AG09319 (cell line): ENCODE measurements at places on chromosomes 16 and 17.
A peak's percentile ranks its signal among the peaks of the same experiment; 100 is the strongest.

DNA sequence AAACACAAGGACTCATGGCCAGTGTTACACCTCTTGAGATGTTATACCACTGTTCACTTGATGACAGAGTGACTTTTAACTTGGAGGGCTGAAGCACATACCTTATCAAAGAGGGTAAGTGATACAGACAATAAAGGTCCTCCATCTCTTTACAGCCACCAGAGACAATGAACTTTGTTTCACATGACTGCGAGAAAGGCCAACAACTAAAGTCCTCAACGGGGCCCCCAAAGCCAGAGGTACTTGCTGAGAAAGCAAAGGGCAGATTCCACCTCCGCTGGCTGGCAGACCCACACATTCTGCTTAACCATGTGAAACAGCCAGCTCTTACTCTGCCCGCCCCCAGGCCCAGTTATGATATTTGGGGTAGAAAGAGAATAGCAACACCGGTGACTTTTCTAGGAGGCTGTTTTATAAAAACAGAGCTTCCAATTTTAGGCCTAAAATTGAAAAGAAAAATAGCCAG, 21.4 kb downstream of the DCUN1D3 start:
- no peak for DNase-seq

GRCh38 chr17:8138374-8138671, 13.9 kb downstream of the PER1 start:
- DNase-seq = no peak

GRCh38 chr16:2852003-2852730, 5.8 kb downstream of the PRSS22 start:
- DNase-seq = no peak

DNA sequence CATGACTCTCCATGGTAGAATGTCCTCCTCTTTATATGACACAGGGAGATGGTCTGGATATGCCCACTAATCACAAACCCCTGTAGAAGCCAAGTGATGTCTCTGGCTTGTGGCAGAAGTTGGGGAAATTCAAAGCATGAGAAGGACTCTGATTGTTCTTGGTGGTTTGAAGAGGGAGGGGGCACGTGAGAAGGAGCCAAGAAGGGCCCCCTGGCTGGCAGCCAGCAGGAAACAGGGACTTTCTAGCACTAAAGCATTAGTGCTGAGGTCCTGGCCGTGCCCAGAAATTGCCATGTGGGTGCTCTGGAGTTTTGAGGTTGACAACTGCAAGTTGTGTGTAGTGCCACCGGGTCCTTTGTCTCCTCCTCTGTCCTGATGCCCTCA, 199.9 kb downstream of the LGALS9B start:
- no peak for DNase-seq

DNA sequence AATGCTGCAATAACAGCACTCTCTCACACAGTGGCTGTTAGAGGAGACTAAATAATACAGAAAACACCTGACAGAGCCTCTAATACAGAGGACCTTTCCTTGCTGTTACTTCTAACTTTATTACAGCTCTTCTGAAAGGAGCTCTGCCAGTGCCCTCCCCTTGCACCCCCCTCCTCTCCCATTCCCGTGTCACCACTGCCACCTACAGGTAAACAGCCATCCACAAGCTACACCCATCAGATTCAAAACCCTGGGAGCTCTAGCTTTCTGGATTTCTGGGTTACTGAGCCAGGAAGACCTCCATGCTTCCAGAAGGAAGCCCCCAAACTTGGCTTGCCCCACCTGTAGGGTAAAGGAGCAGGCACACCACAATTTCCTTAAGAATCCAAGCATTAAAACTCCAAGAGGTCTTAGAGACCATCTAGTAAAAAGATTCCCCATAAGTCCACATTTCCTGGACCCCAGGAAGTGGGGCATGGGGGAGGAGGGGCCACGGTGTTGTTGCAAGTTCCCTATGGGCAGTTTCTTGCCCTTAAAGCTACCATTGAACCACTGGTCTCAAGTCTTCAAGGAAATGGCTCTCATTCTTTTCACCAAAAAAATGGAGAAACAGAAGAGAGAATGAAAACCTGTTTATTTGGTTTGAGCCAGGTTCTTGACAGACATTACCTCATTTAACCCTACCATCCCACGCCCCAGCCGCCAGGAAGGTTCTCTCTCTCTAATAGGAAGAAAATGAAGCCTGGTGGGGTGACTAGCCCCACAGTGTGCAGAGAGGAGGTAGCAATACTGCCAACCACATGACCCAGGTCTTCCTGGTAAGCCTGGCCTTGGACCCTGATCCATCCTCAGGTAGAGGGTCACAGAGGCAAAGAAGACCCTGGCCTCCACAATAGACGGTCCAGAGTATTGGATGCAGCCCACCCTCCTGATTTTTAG, 52.8 kb downstream of the TOM1L2 start:
- DNase-seq = peak; percentile 52

DNA sequence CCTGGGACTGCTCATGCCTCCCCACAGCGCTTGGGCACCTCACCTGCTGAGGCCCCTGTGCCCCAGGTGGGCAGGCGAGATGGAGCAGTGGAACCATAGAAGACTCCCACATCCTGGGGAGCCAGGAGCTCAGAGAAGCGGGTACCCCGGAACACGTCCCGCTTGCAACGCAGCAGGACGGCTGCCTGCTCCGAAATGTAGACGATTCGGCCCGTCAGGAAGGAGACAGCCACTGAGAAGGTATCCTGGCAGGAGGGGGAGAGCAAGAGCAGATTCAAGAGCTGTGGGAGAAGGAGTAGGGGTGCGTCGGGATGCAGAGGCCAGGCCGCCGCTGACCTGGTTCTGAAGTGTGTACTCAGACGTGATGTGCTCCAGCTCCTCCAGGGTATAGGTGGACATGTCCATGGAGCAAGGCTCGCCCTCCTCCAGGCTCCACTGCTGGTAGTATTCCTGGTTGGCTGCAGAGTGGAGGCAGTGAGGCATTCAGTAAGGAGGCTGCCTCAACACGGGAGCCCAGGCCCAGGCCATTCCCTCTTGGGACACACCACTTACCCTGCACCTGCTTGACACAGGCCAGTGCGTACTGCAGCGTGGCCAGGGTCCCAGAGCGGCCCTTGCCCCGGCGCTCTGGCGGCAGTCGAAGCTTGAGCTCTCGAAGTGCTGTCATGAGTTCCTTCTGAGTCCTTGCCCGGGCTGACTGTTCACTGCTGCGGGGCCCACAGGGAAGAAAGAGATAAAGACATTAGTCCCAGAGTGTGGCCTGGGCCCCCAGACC, 2.6 kb downstream of the PER1 start:
- no peak for DNase-seq

GRCh38 chr17:2174014-2174413, 119.1 kb downstream of the HIC1 start:
- DNase-seq = no peak

DNA sequence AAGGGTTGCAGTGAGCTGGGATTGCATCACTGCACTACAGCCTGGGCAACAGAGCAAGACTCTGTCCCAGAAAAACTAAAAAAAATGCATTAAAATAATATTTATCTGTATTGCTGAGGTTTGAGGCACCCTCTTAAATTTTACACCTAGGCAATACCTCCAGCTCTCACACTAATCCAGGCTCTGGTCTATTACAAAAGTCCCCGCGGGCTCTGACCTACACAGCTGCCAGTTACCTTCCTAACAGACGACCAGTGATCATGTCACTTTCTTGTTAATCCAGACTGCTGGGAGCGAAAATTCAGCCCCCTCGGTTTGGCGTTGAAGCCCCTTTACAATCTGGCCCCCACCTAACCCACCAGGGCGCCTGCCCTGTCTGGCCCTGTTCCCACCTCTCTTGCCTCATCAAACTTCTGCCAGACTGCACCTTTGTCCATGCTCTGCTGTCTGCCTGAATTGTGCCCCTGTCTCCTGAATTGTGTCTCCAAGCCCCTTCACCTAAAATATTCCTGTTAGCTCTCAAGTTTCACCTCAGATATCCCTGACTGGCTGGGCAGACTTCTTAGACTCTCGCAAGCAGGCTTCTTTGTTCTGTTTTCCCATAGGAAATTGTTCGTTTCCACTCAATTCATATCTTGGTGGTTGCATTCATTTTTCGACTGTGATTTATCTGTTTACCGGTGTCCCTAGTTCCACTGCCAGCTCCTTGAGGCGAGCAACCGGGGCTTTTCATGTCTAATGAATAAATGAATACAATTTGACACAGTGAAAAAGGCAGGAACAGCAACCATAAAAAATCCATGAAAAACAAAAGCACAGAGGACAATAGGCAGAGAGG, 65.9 kb downstream of the PITPNC1 start:
- DNase-seq = no peak

- DNase-seq = no peak
These were observed 28.4 kb downstream of the AXIN1 start for GRCh38 chr16:324201-324450.

DNA sequence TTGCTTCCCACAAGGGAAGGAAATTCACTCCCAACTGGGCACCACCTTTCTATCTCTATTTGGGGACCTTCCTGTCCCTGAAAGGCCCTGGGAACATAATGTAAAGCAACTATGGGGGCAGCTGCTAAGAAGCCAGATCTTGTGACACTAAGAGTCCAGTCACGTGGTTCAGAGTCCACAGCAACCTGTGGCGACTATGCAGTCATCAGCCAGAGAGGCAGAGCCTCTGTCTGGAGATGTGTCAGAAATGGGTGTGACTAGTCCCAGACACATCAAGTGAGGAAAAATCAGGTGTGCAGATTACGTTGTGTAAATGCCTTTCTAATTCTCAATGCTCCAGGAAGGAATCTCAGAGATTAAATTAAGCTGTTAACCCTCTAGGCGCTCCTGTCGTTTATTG, 26.6 kb upstream of the SKAP1 start:
- no peak for DNase-seq

GRCh38 chr17:55648086-55648485, 74.6 kb downstream of the TMEM100 start:
- DNase-seq = no peak

GRCh38 chr17:2042390-2042847, 597 bp downstream of the OVCA2 start:
- DNase-seq = no peak

DNA sequence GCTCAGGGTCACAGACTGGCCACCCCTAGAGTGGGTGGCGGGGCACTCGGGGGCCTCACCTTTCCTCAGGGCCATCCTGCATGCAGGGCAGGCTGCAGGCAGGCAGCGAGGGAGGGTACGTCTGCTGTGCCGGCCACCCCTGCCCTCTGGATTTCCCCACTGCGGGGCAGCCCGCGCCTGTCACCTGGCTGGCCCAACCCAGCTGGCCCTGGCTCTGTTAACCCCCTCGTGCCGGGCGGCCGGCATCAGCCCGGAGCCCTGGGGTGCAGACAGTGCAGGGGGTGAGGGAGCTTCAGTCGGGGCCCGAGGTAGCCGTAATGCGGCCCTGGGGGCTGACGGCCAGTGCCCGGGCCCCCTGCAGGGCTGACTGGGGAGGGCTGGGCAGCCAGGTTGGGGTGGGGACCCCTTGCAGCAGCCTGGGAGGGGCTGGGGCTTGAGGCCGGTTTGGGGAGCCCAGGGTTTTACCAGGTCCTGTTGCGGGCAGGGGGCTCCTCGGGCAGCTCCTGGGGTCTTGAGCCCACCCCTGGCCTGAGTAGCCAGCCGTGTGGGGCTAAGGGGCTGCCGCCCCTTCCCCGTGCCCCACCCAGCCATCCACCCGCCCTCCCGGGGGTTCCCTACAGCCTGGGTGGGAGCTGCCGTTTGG, at the start of gene IGFALS:
Gene IGFALS (minus strand): TSS at position 128 of the 643 bp plus-strand sequence. CDS start 53 bp downstream, at position 75.
- no peak for DNase-seq

- peak; percentile 98 for DNase-seq
These were observed 32.1 kb upstream of the FBXW10B start for GRCh38 chr17:15651583-15652110.

DNA sequence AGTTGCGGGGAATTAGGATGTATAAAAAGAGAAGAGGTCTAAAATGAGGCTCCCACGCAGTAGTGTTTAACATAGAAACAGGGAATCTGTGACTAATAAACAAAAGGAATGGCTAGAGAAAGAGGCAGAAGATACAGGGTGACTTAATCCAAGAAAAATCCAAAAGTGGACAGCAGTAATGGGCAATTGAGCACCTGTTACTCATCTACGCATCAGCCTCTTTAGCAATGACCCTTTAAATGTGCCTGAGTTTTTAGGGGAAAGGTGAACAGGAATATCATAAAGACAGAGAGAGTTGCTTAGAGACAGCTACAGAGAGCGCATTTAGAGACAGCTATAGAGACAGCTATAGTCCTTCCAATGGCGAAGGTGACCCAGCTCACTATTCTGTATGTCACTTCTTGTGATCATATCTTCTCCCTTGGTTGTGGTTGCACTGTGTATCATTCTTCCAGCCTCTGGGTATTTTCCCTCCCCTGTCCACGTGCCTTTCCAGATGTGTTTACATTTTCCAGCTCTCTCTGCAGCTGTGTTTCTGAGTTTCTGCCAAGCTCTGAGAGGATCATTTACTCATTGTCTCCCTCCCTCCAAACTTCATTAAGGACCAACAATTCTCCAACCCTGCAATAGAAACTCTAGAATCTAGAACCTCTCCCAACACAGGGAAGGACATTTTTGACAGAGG, 61.5 kb downstream of the MYOCD start:
- DNase-seq = peak; percentile 44

DNA sequence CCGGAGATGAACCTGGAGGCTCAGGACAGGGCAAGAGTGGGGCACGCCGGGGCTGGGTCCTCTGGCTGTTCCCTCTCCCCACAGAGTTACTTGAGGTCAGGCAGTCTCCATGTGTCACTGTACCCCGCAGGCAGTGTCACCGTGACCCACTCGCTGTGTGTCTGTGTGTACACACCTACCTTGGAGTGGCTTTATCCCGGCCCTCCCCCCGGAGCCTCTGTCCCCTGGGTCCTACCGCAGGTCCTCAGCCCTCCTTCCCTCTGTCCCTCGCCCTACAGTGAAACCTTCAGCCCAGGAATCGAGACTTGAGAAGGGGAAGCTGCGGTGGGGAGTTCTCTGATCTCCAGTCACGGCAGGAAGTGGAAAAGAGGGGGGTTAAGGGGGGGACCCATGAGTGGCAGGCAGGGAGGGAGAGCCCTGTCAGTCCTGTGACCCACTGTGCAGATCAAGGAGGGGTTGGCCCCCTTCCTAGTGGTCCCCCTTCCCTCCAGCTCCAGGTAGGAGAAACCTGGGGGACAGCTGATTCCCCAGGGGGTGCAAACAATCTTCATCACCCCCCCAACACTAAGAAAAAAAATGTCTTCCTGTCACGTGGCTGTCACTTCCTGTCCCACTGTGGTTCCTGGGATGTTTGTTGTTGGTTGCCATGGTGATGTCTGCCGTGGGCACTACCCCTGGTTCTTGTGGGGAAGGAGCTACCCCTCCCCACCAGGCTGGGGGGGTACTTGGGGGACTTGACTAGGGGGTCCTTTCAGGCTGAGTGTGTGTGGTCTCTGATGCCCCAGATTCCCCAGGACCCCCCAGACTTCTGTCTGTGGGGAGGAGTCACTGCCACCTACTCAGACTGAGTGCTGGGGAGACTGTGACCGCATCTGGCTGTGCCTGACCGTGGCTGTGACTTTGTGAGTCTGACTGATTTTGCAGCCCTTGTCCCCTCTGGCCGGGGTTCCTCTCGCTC, 13.7 kb downstream of the RARA start:
- DNase-seq = peak; percentile 65

- no peak for DNase-seq
These were observed 152.6 kb downstream of the IRF8 start for GRCh38 chr16:86051368-86052114.
